ENCODE measurements at places on chromosomes 2 and 18.

- no peak for DNase-seq
Observed at GRCh38 chr2:105655244-105655643, 89.5 kb upstream of the NCK2 start.

DNA sequence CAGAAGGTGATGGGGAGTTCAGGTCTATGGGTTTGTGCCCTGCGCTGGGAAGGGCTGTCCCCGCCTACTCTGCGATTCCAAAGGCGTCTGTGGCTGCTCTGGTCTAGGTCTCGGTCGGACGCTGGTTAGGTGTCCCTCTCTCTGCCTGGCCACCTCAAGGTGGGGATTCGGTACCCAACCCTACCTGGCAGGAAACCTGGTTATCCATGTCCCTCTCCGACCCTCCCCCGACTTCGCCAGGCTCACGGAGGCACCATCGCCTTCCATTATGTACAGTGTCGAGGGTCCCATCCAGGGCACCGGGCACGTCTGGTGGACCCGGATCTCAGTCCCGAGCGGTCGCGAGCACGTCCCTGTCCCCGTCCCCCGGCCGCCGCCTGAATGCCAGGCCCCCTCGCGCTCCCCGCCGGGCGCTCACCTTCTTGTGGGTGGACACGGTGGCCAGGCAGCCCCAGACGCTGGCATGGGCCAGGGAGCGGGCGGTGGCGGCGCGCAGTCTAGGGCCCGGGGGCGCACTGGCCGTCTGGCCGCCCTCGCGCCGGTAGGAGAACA lies 628 bp downstream of the CREG2 start:
- DNase-seq: no peak

GRCh38 chr2:241064008-241064801 lies 37.9 kb downstream of the MTERF4 start:
- peak; percentile 15 for DNase-seq

- DNase-seq: no peak
Observed at GRCh38 chr2:113829270-113829669, 60.6 kb upstream of the ACTR3 start.

DNA sequence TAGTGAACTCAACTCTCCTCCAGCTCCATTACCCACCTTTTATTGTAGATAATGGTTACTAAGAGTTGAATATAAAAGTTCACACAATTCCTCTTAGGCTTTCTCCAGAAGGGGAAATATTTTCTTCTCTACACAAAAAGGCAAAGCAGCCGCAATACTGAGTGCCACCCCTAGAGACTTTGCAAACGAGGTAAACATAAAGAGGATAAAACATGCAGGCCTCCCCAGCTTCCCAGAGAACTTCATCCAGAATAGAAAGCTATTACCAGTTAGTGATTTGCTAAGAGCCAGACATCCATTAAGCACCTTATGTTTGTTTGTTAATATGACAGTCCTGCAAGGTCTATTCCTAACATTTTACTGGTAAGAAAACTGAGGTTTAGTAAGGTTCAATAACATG lies 17.4 kb downstream of the ZNF521 start:
- DNase-seq: no peak

- DNase-seq: no peak
Observed at GRCh38 chr2:168529900-168530561, 74.0 kb downstream of the CERS6 start.
